ENCODE measurements at places on chromosomes 4 and X.

DNA sequence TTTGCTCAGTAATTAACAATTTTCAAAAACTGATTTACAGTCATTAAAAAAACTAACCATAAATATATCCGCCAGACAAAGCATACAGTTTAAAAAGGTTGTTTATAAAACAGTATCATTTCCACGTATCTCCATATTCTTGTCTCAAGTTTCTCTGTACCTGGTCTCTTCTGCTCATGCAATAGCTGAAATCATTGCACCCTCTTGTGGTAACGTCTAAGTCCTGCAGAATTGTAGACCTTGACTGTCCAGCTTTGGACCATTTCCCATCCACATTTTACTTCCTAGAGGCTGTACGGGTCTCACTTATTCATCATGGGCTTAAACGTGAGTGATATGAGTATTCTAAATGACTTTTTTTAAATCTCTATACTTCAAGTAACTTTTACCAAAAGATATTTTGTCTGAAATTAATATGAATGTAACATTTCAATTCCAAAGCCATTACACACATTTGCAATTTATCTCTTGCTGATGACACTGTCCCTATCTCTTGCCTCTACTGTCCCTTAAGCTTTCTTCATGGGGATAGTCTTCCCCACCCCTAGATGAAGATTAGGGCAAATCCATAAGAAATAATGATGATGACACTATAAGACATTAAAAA is 118.5 kb downstream of the BTC start:
- no peak for DNase-seq

GRCh38 chr4:54231768-54232688 is 2.9 kb downstream of the PDGFRA start:
- DNase-seq = peak; percentile 22

DNA sequence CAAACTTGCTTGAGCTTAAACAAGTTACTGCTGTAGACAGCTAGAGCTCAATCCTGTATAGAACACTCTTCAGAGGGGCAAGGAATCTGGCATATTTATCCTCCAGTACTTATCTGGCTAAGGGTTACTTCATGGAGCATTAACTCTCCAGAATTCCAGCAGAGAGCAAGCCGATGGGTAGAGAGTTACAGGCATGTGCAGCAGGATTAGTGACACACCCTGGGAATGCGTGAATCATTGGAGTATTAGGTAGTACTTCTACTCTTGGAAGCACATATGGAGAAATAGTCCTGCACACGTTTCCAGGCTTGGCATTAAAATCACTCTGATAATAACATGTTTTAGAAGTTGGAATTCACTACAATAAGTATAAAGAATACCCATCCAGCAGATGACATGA is 35.4 kb downstream of the GRXCR1 start:
- DNase-seq = no peak

- no peak for DNase-seq
Observed at GRCh38 chrX:153646620-153647373, at the start of gene DUSP9. DUSP9 (plus strand) TSS chrX:153647203; CDS start chrX:153647954, 751 bp downstream.

GRCh38 chr4:35604724-35605123 is 639.6 kb downstream of the ARAP2 start:
- DNase-seq = no peak

DNA sequence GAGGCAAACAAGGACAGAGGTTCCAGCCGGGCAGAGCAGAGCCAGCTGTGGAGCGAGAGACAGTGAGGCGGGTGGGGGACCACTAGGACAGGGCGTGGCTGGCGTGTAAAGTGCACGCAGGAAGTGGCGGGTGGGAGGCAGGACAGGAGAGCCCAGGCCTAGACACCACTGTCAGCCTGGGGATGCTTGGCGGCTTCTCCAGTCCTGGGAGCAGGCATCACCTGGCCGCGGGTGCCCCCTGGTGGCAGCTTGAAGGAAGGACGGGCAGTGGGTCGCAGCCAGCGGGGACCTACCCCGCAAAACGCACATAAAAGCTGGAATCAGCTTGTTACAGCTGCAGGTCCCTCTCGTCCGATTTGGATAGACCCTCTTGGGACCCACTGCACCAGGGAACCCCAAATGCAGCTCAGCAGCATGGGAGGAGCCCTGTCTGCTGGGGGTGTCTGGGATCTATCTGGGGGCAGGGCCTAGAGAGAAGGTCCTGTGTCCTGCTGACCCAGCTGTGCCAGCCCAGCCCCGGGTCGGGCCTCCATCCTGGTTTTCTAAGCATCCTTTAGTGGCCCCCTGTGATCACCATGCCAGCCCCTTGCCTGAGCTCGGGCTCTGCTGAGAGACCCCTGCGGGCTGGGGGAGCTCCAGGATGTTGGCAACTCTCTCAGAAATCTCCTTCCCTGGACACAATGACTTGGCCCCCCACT is 57.7 kb downstream of the WFS1 start:
- DNase-seq = peak; percentile 71

All from hematopoietic multipotent progenitor cell (in vitro differentiated cells).